SK-MEL-5 (cell line): ENCODE measurements at places on chromosomes 11 and 22. TPM values are rescaled to one million over a fixed set of nuclear protein-coding genes. Genes with fewer than 3 reads are reported as not detected.

The NUDT8 gene
- total RNA-seq = 4.5 and 7.8 TPM in 2 replicates

The RPS25 gene
- 914 and 964 TPM in 2 replicates for total RNA-seq

The CCND1 gene
- total RNA-seq = 111 and 118 TPM in 2 replicates

The OOSP4B gene
- not detected in 2 replicates for total RNA-seq

The HOATZ gene
- total RNA-seq = not detected in 2 replicates

The DDX6 gene
- 56.5 and 59.2 TPM in 2 replicates for total RNA-seq

The MRGPRX4 gene
- 0.16 and 0.29 TPM in 2 replicates for total RNA-seq
